ENCODE measurements at places on chromosomes 12 and 14.

DNA sequence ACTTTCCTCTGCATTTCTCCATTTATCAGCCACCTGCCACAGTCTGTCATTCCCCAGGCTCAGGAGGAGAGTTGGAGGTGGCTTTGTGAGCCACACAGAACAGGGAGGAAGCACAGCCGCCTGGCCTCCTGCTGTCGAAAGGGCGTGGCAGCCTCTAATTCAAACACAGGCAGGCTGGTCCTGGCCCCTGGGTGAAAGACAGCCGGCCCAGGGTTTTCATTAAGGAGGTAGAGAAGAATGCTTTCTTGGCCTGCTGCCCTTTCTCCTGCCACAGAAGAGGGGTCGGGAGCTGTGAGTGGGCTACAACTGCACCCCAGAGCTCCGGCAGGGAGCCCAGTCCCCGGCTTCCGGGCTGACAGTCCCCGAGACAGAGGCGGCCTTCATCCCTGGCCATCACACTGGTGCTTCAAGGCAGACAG is 108.6 kb upstream of the FZD10 start:
- no peak for DNase-seq

DNA sequence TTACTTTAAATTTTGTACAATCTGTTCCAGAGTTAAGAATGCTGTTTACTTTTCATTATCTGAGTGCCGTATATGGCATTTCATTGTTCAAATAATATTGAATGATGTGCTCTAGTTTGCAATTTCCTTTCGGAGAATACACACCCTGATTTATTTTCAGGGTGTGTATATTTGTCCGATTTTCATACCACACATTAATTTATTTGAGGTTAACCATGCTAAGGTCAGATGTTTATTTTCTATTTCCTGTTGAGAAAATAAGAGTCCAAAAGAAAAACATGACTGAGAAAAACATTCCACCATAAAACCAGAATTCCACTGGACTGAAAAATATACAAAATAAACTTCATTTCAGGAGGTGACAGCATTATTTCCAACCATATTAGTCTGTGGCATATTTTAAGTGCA is 64.2 kb upstream of the OVCH1 start:
- no peak for DNase-seq

DNA sequence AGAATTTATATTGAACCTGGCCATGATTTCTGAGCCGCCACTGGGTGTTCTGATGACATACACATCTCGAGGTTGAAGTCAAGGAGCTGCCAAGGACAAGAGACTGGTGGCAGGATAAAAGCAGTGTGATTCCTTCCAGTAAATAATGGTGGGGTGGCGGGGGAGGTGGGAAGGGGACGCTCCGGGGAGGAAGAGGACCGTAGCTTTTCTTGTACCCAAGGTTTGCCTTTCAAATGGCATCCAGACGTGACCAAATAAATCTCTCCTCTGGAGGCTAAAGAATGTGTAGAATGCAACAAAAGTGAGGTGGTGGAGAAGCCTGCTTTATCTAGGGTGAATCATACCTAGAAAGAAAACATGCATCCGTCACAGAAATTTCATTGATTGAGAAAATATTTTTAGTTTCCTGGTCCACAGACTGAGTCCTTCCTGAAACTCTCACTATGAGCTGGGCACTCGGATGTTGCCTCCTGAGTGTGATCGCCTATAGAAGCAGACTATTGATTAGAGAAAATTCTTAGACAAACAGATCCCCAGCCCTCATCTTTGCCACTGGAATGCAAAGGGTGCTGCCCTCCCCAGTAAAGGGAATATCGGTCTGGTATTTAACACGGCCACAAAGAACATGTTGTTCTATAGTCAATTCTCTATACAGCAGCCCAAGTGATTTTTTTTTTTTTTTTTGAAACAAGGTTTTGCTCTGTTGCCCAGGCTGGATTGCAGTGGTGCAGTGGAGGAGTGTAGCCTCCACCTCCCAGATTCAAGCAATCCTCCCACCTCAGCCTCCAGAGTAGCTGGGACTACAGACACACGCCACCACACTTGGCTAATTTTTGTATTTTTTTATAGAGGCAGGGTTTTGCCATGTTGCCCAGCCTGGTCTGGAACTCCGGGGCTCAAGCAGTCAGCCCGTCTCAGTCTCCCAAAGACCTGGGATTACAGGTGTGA is 112.1 kb downstream of the DPF3 start:
- DNase-seq, result no peak

DNA sequence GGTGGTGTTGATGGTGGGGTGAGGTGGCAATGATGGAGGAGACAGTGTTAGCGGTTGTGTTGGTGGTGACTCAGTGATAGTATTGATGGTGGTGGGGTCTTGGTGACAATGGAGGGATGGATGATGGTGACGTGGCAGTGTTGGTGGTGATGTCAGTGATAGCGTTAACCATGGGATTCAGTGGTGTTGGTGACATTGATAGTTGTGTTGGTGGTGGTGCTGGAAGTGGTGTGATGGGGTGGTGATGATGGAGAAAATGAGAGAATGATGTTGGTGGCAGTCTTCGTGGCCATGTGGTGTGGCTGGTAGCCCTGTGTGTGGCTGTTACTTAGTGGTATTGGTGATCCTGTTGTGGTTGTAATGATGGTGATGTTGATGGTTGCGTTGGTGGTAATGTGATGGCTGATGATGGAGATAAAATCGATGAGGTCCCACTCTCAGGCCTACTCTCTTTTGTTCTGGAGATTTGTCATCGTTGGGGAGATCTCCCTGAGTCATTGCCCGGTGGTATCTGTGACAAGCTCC is 2.6 kb downstream of the DTX1 start:
- no peak for DNase-seq

GRCh38 chr12:38587594-38587993 is 271.0 kb downstream of the ALG10B start:
- DNase-seq, result no peak

DNA sequence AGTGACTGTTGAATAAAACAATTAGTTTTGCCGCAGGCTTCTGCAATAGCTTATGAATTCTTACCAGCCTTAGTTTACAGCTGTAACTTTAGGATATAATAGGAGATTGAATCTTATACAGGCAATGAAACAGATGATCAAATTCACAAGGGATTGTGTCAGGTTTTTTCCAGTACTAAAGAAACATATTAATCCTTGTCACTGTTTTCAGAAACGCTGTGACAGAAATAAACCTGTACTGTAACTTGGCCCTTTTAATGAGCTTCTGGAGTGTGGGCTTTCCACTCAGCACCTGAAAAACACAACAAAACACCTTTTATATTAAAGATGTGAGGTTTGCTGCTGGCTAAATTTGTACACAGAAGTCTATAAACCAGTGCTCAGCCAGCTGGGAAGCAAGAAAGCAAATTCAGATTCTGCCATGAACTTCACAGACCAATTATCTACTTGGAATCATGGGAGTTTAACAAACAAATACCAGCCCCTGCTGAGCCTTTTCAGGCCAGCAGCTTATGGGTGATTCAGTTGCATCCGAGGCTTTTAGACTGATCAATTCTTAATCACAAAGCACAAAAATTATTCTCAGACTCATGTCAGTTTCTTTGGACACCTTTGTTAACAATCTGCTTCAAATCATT is 109.5 kb downstream of the FOXG1 start:
- no peak for DNase-seq

DNA sequence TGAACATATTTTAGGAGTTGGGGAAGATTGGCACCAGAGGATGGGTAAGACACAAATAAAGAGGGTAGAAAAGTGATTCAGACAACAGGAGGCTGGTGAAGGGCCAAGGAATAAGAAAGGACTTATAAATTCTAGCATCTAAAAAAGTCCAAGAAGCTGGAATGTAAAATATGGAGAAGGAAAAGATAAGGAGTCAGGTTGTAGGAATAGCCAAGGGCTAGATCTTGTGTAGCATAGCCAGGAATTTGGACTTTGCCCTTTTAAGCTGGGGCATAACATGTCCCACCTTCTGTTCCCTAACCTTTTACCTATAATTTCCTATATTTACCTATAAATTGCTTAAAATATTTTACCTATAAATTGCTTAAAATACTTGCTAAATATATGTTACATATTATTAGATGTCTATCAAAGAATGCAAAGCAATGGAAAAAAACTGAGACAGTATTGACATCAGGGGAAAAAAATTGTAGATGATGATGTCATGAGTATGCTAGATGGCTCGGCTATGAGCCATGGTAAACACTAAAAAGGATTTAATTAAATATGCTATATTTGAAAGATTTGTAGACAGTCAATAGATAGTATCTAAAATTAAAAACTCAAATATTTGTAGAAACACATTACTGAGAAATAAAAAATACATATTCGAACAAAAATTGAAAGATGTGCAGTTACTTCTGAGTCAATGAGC is 99.7 kb upstream of the PLEKHG7 start:
- no peak for DNase-seq

DNA sequence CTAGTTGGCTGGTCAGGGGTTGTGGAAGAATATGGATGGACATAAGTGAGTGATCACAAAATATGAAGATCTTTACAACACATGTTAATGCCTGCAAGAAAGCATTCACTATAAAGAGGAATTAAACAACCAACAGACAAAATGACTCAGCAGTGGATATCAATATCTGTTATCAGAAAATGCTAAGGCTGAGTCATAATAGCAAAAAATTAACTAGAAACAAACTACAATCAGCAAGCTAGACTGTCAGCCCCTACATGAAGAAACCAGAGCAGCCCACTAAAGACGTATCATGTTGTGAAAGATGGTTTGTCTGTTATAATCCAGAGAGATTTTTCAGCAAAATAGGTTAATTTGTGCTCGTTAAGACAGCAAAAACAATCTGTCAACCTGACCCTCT is 472.9 kb downstream of the NELL2 start:
- DNase-seq, result no peak

GRCh38 chr14:33737446-33737845 is 213.4 kb downstream of the EGLN3 start:
- DNase-seq, result no peak

GRCh38 chr12:1807087-1807860 is 13.1 kb upstream of the LRTM2 start:
- no peak for DNase-seq

DNA sequence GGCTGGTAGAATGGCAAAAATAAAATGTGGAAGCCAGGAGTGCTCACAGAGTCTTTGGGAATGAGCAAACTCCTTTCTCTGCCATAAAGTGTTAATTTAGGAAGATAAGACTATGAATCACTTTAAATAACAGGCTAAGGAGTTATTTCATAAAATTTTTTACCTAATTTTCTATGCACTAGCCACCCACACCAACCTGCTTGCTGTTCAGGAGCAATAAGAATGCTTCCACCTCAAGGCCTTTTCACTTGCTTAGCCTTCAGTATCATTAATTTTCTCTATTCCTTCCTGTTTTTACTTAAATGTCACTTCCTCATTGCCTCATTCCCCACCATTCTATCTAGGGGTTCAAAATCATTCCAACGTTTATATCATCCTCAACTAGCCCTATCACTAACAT is 326.8 kb downstream of the CCER1 start:
- no peak for DNase-seq

- DNase-seq, result no peak
These were observed 58.8 kb downstream of the GALC start for GRCh38 chr14:87934185-87934584.

- DNase-seq, result no peak
These were observed 6.2 kb downstream of the C1QL4 start for GRCh38 chr12:49330631-49331379.

GRCh38 chr12:54725233-54725843 is 77.2 kb upstream of the DCD start:
- DNase-seq, result peak; percentile 19

DNA sequence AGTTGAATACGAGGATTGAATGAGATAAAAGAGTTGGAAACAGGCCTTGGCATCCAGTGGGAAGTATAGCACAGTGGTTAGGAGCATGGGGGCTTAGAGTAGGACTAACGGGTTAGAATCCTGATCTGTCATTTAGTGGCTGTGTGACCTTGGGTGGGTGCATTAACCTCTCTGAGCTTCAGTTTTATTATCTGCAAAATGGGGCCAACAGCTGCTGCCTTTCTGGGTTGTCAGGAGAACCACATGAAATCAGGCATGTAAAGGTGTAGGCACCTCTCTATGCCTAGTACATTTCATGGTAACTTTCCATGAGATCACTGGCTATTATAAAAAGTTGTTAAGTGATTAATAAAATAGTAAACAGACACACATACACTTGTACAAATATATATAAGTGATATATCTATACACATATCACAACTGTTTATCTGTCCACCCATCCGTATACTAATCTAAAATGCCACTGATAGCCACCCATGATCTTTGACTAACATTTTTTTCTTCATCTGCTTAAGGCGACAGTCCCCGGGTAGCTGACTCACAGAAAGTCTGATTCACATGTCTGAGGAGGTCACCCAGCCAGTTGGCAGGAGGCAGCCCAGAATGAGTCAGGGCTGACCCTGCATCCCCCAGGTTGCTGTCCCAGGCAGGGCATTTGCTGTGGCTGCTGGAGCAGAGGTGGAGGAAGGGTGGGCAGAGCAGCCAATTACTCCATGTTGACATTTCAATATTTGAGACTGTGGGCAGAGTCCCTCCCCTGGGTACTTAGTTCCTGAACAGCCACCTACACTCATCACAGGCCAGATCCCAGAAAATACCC is 125.6 kb upstream of the NOS1 start:
- DNase-seq, result no peak

- no peak for DNase-seq
These were observed 62.1 kb downstream of the ADGRD1 start for GRCh38 chr12:131015581-131016337.

GRCh38 chr12:26937443-26937862 is 328 bp downstream of the INTS13 start:
- DNase-seq, result no peak

GRCh38 chr14:99237288-99237687 is 34.7 kb downstream of the BCL11B start:
- no peak for DNase-seq

DNA sequence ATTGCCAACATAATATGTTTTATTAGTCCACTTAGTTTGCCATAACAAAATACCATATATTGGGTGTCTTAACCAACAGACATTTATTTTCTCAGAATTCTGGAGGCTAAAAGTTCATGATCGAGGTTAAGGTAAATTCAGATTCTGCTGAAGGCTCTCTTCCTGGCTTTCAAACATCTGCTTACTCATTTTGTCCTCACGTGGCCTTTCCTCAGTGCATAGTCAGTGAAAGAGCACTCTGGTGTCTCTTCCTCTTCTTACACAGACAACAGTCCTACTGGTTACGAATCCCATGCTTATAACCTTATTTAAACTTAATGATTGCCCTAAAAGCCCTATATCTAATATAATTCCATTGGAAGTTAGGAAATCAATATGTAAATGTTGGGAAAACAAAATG is 479.7 kb downstream of the FSCB start:
- DNase-seq, result no peak

DNA sequence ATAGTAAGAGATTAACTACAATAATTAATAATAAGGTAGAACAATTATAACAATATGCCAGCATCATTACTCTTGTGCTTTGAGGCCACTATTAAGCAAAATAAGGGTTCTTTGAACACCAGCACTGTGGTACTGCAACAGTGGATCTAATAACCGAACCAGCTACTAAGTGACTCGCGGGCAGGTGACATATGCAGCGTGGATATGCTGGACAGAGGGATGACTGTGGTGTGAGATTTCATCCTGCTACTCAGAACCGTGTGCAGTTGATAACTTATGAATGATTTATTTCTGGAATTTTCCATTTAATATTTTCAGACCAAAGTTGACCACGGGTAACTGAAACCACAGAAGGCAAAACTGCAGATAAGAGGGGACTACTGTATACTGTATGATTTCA is 34.4 kb downstream of the BMAL2 start:
- no peak for DNase-seq

Measured in globus pallidus (tissue), 1 donor.